Ovary (tissue), 10 donors: ENCODE measurements at places on chromosomes 3 and 15. TPM values are rescaled to one million over a fixed set of nuclear protein-coding genes. Genes with fewer than 3 reads are reported as not detected.

GRCh38 chr3:184756151-184757021 lies 44.5 kb upstream of the MAGEF1 start:
- H3K4me1 ChIP-seq: peaks cover 9% of the 10 kb centered on the region
- H3K27ac ChIP-seq: peak overlapping the region; percentile 29
- no peaks in the 10 kb centered on the region for H3K36me3 ChIP-seq
- H3K27me3 ChIP-seq: no peaks in the 10 kb centered on the region
- no peak for DNase-seq
- no peak overlapping the region for H3K4me3 ChIP-seq

GRCh38 chr15:27993996-27994780 lies 104.9 kb downstream of the OCA2 start:
- no peak overlapping the region for H3K27ac ChIP-seq
- no peaks in the 10 kb centered on the region for H3K4me1 ChIP-seq
- no peaks in the 10 kb centered on the region for H3K36me3 ChIP-seq
- no peak overlapping the region for H3K4me3 ChIP-seq

Gene SMCO1
- total RNA-seq: not detected

Gene TRIM71
- total RNA-seq: not detected

Gene CCR8
- total RNA-seq: not detected
